A549 treated with DMSO at 1 μM for 4 hours (cell line): ENCODE measurements at places on chromosomes 7 and 10. TPM values are rescaled to one million over a fixed set of nuclear protein-coding genes. Genes with fewer than 3 reads are reported as not detected.

The OPN4 gene
- not detected in 5 replicates for total RNA-seq

The VGF gene
- 7.8 to 23.5 TPM (median 15.1 TPM) in 5 replicates for total RNA-seq

The CPED1 gene
- 0.02 to 0.07 TPM in 2 of 5 replicates, not detected in the others for total RNA-seq

The HOXA1 gene
- 2.3 to 4.4 TPM (median 3.6 TPM) in 5 replicates for total RNA-seq

The TAS2R3 gene
- 0.07 TPM in 1 of 5 replicates, not detected in the others for total RNA-seq

The CALY gene
- 0.15 to 0.66 TPM (median 0.57 TPM) in 5 replicates for total RNA-seq

The SYT15 gene
- 2.8 to 3.4 TPM (median 3.2 TPM) in 5 replicates for total RNA-seq

The OR2F1 gene
- not detected in 5 replicates for total RNA-seq
